ENCODE measurements at places on chromosomes 7 and 10. TPM values are rescaled to one million over a fixed set of nuclear protein-coding genes. Genes with fewer than 3 reads are reported as not detected.
A peak's percentile ranks its signal among the peaks of the same experiment; 100 is the strongest.

Gene AS3MT
- total RNA-seq: 3.4 TPM

GRCh38 chr10:29736366-29737073, 101.7 kb upstream of the SVIL start:
- peak overlapping the region; percentile 93 for H3K4me3 ChIP-seq
- DNase-seq: peak; percentile 70
- peak overlapping the region; percentile 99 for H3K27ac ChIP-seq
- H3K36me3 ChIP-seq: no peaks in the 10 kb centered on the region

DNA sequence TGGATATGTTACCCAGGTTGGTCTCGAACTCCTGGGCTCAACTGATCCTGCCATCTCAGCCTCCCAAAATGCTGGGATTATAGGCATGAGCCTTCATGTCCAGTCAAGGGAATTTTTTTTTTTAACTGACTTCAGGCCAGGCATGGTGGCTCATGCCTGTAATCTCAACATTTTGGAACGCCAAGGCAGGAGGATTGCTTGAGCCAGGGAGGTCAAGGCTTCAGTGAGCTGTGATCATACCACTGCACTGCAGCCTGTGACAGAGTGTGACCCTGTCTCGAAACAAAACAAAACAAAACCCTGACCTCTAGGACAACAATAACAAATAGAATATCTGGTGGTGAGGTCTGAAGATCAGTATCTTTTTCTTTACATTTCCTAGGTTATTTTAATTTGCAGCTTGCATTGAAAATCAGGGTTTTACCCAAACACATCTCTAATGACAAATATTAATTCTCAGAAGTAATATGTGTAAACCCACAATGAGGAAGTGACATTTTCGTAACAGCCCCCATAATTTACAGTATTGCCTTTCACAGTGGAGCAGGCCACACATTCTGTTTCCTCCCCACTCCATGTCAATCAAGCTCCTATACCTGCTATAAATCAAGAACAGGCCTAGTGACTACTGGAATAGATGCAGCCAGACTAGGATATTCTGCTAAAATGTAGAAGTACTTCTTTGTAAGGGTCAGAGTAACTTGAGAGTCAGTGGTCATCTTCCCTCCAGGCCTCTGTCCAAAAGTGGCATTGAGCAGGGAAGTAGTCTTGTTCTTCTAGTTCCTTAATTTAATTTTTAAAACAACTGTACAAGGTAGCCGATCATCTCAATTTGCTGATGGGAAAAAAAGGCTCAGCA, 43.3 kb upstream of the ECHDC3 start:
- H3K36me3 ChIP-seq: no peaks in the 10 kb centered on the region
- no peak for DNase-seq
- no peaks in the 10 kb centered on the region for H3K27me3 ChIP-seq
- no peak overlapping the region for H3K27ac ChIP-seq
- no peaks in the 10 kb centered on the region for H3K4me1 ChIP-seq

GRCh38 chr7:26580711-26581110, 283.7 kb downstream of the SKAP2 start:
- no peak for DNase-seq
- no peak overlapping the region for H3K27ac ChIP-seq
- no peaks in the 10 kb centered on the region for H3K27me3 ChIP-seq
- no peaks in the 10 kb centered on the region for H3K4me1 ChIP-seq
- H3K36me3 ChIP-seq: no peaks in the 10 kb centered on the region

DNA sequence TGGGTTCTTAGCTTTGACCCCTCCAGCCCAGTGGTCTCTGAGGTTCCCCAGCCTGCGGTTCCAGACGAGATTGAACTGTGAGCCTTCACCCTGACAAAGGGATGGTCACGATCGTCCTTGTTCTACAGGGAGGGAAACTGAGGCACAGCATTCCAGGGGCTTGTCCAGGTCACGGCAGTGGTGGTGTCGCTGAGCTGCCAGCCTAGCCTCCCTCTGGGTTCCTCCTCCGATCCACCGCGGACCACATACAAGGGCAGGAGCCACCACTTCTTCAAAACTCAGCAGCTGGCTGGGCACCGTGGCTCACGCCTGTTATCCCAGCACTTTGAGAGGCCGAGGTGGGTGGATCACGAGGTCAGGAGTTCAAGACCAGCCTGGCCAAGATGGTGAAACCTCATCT, 35.8 kb downstream of the ELFN1 start:
- no peaks in the 10 kb centered on the region for H3K36me3 ChIP-seq
- H3K27ac ChIP-seq: no peak overlapping the region
- H3K4me3 ChIP-seq: no peak overlapping the region
- DNase-seq: no peak

Measured in transverse colon (tissue), 4 donors.